ENCODE measurements at places on chromosomes 12 and 14. TPM values are rescaled to one million over a fixed set of nuclear protein-coding genes. Genes with fewer than 3 reads are reported as not detected.

DNA sequence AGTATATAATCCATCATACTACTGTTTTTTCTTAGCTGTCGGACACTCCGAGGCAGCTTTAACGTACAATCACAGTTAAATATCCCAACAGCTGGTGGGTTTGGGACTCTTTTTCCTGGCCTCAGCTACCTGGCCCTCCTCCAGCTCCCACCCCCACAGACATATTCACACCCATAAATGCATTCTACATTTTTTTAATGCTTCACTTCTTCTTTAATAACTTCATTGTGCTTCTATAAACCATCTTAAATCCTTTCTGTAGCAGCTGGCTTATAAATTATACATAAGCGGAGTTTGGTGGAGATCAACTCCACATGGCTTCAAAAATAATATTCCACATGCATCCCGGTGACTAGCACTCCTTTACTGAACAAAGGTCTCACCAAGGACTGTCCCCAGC, 33.3 kb downstream of the TDG start:
- DNase-seq, result no peak
- H3K27ac ChIP-seq, result no peak overlapping the region
- peaks cover 48% of the 10 kb centered on the region for H3K27me3 ChIP-seq
- no peak overlapping the region for H3K4me3 ChIP-seq

DNA sequence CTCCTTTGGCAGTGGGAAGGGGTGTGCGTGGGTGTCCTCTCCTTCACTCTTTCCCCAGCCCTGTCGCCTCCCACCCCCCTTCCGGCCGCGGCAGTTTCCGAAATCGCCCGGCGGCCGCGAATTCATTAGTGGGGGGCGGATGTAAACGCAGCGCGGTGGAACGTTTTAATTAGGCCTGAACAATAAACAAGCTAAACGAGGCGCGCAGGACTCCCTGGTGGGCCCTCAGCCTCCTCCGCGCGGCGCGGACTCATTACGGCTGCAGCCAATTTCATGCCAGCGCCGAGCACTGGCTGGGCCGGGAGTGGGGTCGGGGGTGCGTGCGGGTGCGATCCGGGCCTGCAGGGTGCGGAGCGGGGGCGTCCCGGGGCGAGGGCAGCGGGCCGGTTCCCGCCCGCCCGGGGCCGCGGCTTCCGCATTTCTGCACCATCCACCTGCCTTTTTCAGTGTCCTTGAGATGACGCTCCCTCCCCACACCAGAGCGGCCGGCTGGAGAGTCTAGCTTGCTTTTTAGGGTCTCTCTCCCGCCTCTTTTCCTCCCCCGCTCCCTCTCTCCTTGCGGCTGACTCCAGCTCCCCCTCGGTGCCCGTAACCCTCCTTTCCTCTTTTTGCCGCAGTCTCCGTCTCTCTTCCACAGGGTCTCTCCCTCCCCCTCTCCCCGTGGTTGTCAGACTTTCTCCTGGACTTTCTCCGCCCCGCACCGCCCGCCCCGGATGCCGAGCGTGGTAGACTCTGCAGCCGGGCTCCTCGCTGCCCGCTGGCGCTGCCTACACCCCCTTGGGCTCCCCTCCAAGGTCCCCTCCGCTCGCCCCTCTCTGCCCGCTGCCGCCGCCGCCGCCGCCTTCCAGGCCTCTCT, at the start of gene CISTR:
Gene CISTR (minus strand): TSS at position 644 of the 856 bp plus-strand sequence.
- H3K4me3 ChIP-seq, result peak within 1 kb of the TSS; percentile 32
- no peak within 1 kb of the TSS for H3K27ac ChIP-seq
- no peak for DNase-seq
- peaks cover 7% of the 10 kb centered on the region for H3K27me3 ChIP-seq
- no peaks in the 10 kb centered on the region for H3K36me3 ChIP-seq

DNA sequence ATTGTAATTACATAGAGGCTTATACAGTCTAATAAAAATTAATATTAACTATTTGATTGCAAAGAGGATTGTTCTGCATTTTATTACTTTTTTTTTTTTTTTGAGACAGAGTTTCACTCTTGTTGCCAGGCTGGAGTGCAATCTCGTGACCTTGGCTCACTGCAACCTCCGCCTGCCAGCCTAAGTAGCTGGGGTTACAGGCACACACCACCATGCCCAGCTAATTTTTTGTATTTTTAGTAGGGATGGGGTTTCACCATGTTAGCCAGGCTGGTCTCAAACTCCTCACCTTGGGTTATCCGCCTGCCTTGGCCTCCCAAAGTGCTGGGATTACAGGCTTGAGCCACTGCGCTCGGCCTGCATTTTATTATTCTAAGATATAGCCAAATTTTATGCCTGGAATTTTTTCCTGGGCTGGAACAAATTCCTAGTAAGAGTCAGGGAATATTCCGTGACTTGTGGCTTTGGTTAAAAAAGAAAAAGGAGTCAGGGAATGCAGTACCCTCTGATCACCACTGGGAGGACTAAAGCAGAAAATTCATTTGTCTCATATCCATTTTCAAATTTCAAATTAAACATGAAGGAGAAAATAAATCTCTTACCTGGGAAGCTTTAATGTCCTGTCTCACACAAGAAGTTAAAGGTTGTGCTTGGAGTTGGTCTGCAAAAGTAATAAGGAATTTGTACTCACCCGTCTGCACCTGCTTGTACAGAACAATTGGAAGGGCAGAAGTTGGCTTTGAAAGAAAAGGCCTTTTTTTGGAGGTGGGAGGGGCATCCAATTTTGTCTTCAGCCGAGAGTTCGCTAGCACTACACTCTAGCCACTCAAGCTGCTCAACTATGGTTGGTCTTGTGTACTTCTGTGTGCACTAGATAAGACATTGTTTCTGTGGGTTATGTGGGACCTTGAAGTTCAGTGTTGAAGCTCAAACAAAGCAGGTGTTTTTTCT, 8.7 kb downstream of the MARK3 start:
- H3K27ac ChIP-seq, result peak overlapping the region; percentile 77
- no peaks in the 10 kb centered on the region for H3K27me3 ChIP-seq
- H3K4me3 ChIP-seq, result no peak overlapping the region
- H3K36me3 ChIP-seq, result peaks cover 3% of the 10 kb centered on the region

COCH gene
- 0.33 TPM for total RNA-seq

GNB3 gene
- not detected for total RNA-seq

GRCh38 chr14:23361320-23361719, 3.7 kb downstream of the EFS start:
- no peak overlapping the region for H3K27ac ChIP-seq
- H3K27me3 ChIP-seq, result peaks cover 22% of the 10 kb centered on the region

CLEC12A gene
- 0.52 TPM for total RNA-seq

DNA sequence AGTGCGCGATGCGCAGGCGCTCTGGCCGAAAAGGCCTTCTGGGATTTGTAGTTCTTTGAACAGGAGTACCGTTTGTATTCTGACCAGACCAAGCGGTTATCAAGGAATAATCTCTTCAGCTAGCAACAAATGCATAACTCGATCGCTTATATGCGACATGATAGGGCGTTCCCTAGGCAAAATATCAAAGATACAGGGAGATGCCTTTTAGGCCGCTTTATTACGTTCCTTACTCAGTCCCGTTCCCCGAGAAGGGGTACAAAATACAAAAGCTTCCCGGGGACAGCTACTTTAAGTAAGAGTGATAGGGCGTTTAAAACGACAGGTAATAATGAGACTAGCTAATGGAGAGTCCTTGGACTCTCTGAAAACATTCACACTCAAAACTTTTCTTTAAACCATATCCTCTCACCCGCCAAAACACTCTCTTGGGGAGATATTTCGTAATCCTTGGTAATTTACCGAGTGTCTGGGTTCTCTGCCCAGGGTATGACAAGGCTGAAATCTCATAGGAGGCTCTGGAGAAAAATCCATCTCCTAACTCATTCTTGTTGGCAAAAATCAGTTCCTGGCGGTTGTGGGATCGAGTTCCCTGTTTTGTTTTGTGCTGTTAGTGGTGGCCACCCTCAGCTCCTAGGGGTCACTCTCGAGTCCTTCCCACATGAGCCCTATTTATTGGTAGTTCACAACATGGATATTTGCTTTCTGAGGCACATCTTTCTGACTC, 412 bp upstream of the SNW1 start:
- H3K27me3 ChIP-seq, result no peaks in the 10 kb centered on the region
- peak; percentile 10 for DNase-seq
- peaks cover 20% of the 10 kb centered on the region for H3K36me3 ChIP-seq
- peak overlapping the region; percentile 99 for H3K27ac ChIP-seq
- H3K4me1 ChIP-seq, result peaks cover 36% of the 10 kb centered on the region

LTB4R2 gene
- 21.7 TPM for total RNA-seq

DNA sequence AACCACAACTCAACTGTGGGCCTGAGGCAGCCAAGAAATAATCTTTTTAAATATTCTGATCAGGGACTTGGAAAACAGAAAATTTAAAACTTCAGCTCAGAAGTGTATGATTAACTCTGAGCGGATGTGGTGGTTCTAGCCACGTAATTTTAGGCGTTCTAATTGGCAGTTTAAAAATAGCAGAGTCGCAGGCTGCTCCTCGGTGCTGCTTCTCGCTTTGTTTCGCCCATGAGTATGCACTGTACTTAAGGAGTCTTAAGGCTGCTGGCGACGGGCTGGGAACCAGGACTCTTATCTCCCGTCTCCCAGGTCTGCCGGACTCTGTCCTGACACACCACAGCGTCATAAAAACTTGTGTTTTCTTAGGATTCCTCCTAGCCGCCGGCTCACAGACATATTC, 113.4 kb upstream of the PELI2 start:
- no peak overlapping the region for H3K27ac ChIP-seq
- H3K4me1 ChIP-seq, result peaks cover 34% of the 10 kb centered on the region
- DNase-seq, result peak; percentile 40
- peaks cover 70% of the 10 kb centered on the region for H3K27me3 ChIP-seq

DNA sequence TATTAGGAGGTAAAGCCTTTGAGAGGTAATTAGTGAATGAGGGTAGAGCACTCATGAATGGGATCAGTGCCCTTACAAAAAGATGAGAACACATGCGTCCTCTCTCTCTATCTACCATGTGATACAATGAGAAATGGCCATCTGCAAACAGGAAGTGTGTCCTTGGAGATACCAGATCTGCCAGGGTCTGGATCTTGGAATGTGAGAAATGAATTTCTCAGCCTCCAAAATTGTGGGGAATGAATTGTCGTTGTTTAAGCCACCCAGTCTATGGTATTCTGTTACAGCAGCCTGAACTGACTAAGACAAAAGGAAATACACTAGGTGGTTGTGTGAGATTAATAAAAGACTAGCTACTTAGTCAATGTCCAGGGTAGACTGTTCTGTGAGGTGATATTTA, 366.6 kb downstream of the NELL2 start:
- DNase-seq, result no peak
- no peaks in the 10 kb centered on the region for H3K36me3 ChIP-seq
- H3K27ac ChIP-seq, result no peak overlapping the region
- no peak overlapping the region for H3K4me3 ChIP-seq
- no peaks in the 10 kb centered on the region for H3K4me1 ChIP-seq
- H3K27me3 ChIP-seq, result no peaks in the 10 kb centered on the region

DNA sequence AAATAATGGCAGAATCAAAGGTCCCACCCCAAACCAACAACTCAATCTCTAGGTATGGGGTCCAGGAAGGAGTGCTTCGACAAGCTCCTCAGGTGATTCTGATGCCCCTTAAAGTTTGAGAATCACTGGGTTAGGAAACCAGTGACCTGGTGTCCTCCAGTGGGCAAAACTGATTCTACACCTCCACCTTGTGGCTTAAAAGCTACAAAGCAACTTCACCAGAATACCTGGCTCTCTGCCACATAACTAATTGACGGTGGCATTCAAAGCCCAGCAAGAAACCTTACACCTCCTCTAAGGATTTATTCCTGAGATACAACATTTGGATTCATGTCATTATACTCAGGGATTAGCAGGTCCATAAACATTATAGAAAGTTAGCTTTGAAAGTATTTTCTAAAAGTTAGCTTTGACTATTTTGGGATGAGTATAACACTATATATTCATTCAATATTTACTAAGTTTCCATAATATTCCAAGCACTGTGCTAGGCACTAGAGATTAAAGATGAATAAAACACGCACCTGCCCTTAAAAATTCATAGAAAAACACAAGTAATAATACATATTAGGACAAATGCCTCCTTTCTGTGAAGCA, 45.4 kb downstream of the DCAF5 start:
- no peaks in the 10 kb centered on the region for H3K27me3 ChIP-seq
- no peak overlapping the region for H3K4me3 ChIP-seq
- peak overlapping the region; percentile 52 for H3K27ac ChIP-seq
- DNase-seq, result peak; percentile 52
- H3K36me3 ChIP-seq, result peaks cover 20% of the 10 kb centered on the region

DNA sequence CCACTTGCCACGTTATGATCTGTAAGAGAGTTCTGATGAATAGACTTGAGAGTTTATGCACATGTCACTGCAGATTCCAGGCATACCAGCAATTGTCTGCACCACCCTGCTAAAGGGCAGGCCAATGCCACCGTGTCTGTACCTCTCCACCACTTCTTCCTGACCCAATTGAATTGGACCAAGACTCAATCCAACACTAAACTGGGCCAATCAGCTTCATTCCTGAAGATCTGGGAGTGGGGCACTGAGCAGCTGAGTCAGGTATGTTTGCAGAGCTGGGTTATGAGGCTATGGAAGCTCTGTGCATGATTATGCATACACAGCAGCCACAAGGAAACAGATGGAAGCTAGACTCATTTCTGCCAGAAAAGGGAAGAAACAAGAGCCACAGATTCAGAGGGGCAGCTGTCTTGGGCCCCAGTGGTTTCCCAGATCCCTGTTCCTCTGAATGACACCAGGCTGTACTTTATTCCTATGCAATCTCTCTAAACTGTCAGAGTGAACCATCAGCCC, 28.0 kb downstream of the DAO start:
- DNase-seq, result no peak
- no peaks in the 10 kb centered on the region for H3K36me3 ChIP-seq
- no peaks in the 10 kb centered on the region for H3K4me1 ChIP-seq

DNA sequence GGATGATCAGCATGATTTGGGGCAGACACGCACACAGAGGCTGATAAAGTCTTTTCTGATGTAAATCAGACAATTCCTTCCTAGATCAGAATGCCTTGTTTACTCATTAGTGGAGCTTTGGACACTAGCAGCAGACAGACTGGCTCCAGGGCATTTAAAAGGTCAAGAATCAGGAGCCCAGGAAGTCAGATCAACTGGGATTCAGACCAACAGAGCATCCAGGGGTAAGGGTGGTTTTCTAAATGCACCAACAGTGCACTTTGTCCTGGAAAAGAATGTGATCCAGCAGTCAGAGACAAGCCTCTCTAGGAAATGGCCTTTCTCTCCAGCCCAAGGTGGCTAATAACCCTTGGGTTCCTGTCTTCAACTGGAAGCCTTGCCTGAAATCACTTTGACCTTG, 405.3 kb downstream of the MED13L start:
- no peak overlapping the region for H3K27ac ChIP-seq
- no peak for DNase-seq
- peaks cover 22% of the 10 kb centered on the region for H3K27me3 ChIP-seq
- no peaks in the 10 kb centered on the region for H3K36me3 ChIP-seq
- no peak overlapping the region for H3K4me3 ChIP-seq
- H3K4me1 ChIP-seq, result no peaks in the 10 kb centered on the region

GALNT16 gene
- not detected for total RNA-seq

- no peak for DNase-seq
- no peaks in the 10 kb centered on the region for H3K4me1 ChIP-seq
- no peaks in the 10 kb centered on the region for H3K36me3 ChIP-seq
- no peak overlapping the region for H3K27ac ChIP-seq
Measured at GRCh38 chr12:81627336-81628189, 131.6 kb downstream of the PPFIA2 start.

MGST1 gene
- total RNA-seq, result not detected

PTPRB gene
- total RNA-seq, result not detected

VSIG10 gene
- 6.4 TPM for total RNA-seq

- H3K4me3 ChIP-seq, result no peak overlapping the region
- H3K27me3 ChIP-seq, result peaks cover 4% of the 10 kb centered on the region
- H3K4me1 ChIP-seq, result peaks cover 21% of the 10 kb centered on the region
- no peak overlapping the region for H3K27ac ChIP-seq
Measured at GRCh38 chr12:51888316-51889215, 663 bp downstream of the ANKRD33 start.

CFAP251 gene
- total RNA-seq, result 0.30 TPM

Data from activated CD4-positive, alpha-beta T cell treated with anti-CD3 and anti-CD28 coated beads, Interleukin-2, amount 10 ng/mL, durations not matched to agents 7 days and 5 days (primary cell).